Hematopoietic multipotent progenitor cell treated with erythropoietin and hydrocortisone succinate and interleukin-3 and kit ligand, for 4 days (in vitro differentiated cells): ENCODE measurements at places on chromosomes 2 and 18.

- peak; percentile 75 for DNase-seq
Observed at GRCh38 chr2:172329774-172330671, 97.4 kb upstream of the ITGA6 start.

- DNase-seq: no peak
Observed at GRCh38 chr2:28676152-28676835, 75.3 kb upstream of the PPP1CB start.

DNA sequence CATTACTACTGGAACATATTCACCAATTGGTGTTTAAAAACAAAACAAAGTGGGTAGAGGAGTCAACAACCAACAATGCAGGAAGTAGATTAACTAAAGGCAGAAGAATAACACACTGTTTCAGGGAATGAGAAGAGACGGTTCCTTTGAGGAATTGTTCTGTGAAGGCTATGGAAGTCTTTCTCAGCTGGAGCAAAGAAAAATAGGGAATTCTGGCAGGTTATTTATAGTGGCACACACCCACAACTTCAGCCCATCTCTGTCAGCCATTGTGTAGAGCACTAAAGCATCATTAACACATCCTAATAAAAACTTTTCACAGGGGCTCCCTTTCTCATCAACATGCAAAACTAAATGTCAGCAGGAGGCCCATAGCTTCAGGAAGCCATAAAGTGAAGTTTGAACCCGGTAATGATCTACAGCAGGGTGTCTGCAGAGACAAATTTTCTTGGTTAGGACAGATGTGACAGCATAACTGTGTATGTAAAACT lies 113.6 kb downstream of the CDH2 start:
- no peak for DNase-seq

DNA sequence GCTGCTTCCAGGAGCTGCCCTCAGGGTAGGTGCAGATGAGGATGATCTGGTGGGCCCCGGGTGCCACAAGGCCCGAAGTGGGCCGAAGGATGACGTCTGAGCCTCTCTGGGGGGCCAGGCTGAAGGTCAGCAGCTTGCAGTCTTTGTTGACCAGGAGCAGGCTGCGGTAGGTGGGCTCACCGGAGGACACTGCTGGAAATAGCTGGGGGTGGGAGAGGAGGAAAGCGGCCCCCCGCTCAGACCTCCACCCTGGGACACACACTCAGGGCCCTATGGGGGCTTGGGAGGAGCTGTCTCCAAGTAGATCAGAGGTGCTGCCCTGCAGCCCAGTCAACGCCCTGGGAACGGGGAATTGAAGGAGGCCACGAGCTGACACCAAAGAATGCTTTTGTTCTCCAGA lies 17.3 kb downstream of the CFAP65 start:
- DNase-seq: no peak

GRCh38 chr2:8517850-8518498 lies 163.9 kb upstream of the ID2 start:
- no peak for DNase-seq

- no peak for DNase-seq
Observed at GRCh38 chr2:218882866-218883366, 2.3 kb downstream of the WNT10A start.

GRCh38 chr2:173264603-173265366 lies 89.9 kb upstream of the CDCA7 start:
- peak; percentile 89 for DNase-seq

- no peak for DNase-seq
Observed at GRCh38 chr2:102622646-102623045, 3.3 kb downstream of the SLC9A2 start.

DNA sequence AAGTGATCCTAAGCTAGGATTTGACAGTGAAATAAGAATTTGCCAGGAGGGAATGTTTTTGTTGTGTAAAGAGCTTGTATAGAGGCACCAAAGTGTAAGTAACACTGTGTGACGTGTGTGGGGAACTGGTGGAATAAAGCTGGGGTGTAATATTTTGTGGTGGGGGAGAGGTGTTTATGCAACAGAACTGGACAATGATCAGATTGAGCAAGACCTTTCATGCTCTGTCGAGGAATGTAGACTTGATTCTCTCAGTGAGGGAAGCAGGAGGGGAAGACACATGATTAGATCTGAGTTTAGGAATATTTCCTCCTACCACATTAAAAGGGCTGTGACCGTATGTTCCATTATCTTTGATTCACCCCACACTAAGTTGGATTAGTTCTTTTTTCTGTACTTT lies 43.6 kb downstream of the EFEMP1 start:
- no peak for DNase-seq

GRCh38 chr2:85347599-85347998 lies 6.7 kb downstream of the RETSAT start:
- DNase-seq: no peak

- no peak for DNase-seq
Observed at GRCh38 chr18:56973487-56973886, 173.4 kb upstream of the BOD1L2 start.

DNA sequence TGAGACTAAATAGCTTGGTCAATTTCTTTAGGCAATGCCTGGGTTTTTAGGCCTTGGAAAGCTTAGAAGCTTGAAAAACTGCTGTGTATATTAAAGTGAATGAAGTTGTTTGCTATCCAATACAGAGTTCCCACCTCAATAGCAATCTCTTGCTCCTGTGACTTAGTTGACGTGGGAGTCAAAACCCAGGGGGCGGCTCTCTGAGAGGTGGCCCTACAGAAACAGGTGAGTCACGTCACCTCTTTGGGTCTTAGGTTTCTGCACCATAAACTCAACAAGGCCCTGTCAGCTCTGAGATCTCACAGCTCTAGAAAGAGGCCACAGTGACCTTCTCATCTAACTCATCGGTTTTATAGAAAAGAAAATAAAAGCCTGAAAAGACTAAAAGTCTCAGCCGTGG lies 79.6 kb downstream of the ADD2 start:
- DNase-seq: no peak

- DNase-seq: no peak
Observed at GRCh38 chr2:145563741-145564615, 1044.1 kb upstream of the ZEB2 start.

GRCh38 chr18:70998490-70998889 lies 709.6 kb downstream of the SOCS6 start:
- DNase-seq: peak; percentile 2

- DNase-seq: peak; percentile 48
Observed at GRCh38 chr2:9573013-9573720, 17.5 kb upstream of the ADAM17 start.

DNA sequence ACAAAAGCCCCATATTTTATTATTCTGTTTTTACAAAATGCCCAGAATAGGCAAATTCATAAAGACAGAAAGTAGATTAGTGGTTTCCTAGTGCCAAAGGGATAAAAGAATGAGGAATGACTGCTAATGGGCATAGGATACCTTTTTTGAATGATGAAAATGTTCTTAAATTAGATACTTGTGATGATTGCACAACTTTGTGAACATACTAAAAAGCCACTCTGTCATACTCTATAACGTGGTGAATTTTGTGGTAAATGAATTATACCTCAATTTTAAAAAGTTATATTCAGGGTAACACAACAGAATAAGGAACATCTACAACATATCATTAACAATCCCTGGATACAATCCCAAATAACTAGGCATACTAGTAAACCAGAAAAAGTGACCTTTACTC lies 9.1 kb upstream of the FBLN7 start:
- DNase-seq: no peak

- peak; percentile 52 for DNase-seq
Observed at GRCh38 chr2:28394331-28394877, 1.7 kb downstream of the FOSL2 start.

GRCh38 chr2:26522325-26522724 lies 44.4 kb upstream of the OTOF start:
- peak; percentile 18 for DNase-seq

- DNase-seq: no peak
Observed at GRCh38 chr2:73249636-73250035, 15.5 kb downstream of the CCT7 start.

- DNase-seq: peak; percentile 16
Observed at GRCh38 chr18:11147371-11147951, 1.9 kb downstream of the PIEZO2 start.

GRCh38 chr2:68423966-68424650 lies 43.0 kb downstream of the FBXO48 start:
- DNase-seq: peak; percentile 91

DNA sequence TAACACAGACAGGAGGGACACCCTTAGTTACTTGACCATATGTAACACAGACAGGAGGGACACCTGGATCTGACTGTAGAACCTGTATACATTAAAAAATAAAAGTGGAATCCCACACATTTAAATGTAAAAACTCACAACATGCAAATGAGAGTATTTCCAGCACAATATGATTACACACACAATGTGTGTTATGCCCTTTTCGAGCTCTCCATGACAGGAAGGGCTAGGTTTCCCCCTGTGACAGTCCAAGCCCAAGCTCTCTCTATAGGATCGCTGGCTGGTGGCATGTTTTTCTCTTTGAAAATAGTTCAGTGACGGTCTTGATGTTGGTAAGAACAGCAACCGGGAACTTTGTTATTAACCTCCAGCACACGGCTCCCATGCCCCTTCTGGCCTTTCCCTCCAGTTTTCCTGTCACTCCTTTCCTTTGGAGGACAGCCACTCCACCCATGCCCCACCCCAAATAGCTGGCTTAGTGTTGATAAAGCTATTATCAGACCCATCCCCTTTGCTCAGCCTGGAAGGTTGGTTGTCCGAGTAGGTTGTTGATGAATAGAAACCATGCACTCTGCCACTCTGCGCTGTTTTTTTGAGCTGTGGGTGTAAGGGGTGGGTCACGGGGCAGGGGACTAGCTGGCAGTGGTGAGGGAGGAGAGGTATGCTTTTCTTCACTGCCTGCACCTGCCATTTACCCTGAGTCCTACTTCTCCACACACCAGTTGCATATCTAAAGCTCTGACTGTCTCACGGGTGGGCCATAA lies 2.7 kb downstream of the RASGRP3 start:
- DNase-seq: peak; percentile 38

GRCh38 chr2:80370375-80371009 lies 65.9 kb upstream of the LRRTM1 start:
- peak; percentile 20 for DNase-seq

- no peak for DNase-seq
Observed at GRCh38 chr18:72470391-72470790, 73.8 kb downstream of the CBLN2 start.

DNA sequence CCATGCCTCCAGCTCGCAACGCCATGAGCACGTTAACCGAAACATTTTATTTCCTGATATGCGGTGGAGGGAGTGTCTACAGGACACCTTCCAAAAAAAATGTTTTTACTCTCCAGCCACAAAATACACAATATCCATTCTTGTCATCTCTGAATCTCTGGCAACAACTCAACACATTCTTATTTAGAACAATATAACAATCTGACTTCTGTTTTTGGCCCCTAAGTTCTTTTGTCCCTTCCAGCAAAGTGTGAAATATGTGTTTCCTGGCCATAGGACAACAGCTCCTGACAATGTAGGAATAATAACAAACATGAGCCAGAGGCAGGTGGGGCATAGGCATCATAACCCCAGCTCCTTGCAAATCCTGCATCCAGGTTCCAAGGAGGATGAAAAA lies 163.0 kb downstream of the DDX1 start:
- DNase-seq: no peak

DNA sequence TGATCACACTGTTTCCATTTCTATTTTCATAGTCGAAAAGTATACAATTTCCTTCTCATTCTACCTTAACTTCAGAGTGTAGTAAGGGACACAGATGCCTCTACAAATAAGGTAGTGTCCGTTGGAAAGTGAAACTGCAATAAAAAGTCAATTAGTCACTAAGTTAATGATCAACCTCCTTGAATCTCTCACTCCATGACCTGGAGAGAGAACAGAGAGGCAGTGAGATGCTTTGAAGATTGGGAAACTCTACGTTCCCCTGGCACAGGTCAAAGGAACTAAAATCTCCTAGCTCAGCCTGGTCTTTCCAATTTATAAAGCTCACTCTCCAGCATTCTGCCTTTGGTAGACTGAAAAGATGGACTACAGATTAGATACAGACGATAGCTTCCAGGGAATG lies 153.8 kb upstream of the ACAA2 start:
- no peak for DNase-seq

- peak; percentile 69 for DNase-seq
Observed at GRCh38 chr2:26243470-26244308, 743 bp downstream of the HADHA start.

DNA sequence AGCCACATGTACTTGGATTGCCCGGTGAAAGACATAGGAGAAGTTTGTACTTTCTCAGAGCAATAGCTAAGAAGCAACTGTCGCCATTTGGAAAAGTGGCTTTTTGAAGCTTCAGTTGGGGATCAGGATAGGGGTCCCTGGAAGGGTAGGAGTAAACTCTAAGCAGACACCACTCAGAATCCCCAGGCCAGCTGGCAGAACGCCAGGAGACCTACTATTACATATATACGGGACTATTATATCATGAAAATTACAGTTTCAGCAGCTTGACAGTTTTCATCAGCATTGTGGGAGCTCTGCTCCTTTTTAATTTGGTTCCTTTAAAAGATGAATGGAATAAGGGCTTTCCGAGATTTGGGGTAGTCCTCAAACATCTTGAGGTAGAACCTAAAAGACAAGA lies 54.9 kb downstream of the SRD5A2 start:
- no peak for DNase-seq

- DNase-seq: no peak
Observed at GRCh38 chr2:77831060-77831459, 308.9 kb upstream of the LRRTM4 start.

- DNase-seq: no peak
Observed at GRCh38 chr2:118095610-118096009, 7.3 kb downstream of the INSIG2 start.

GRCh38 chr2:216681683-216682082 lies 13.7 kb downstream of the IGFBP5 start:
- no peak for DNase-seq

- DNase-seq: no peak
Observed at GRCh38 chr2:216918088-216918680, 58.3 kb upstream of the TNP1 start.

GRCh38 chr2:39494784-39495251 lies 57.7 kb upstream of the MAP4K3 start:
- DNase-seq: no peak
